ENCODE measurements at places on chromosomes 1 and 21.

DNA sequence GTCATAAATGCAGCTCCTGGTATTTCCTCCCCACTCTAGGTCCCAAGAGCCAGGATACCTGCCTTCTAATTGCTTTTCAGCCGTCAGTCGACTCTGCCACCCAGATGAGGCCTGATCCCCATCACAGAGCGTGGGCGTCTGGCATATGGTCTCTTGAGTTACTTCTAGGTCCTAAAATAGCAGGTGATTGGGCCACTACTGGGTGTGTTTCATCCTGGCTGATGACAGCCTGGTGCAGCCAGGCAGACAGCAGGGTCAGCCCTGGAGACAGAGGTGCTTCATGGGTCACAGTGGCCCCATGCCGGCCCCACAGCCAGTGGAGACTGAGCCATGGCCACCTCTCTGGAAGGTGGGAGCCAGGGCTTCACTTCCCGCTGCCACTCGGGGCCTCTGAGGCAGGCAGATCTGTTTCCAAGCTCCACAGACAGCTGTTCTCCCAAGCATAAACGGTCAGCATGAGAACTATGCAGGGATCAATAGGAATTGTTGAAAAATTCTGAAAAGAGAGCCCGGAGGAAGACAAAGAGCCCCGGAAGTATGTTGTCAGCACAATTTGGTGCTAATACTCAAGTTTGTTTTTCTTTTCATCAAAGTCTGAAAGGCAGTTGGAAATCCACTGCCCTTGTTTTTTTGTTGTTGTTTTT, 83.0 kb downstream of the MAN1C1 start:
- DNase-seq, result no peak

DNA sequence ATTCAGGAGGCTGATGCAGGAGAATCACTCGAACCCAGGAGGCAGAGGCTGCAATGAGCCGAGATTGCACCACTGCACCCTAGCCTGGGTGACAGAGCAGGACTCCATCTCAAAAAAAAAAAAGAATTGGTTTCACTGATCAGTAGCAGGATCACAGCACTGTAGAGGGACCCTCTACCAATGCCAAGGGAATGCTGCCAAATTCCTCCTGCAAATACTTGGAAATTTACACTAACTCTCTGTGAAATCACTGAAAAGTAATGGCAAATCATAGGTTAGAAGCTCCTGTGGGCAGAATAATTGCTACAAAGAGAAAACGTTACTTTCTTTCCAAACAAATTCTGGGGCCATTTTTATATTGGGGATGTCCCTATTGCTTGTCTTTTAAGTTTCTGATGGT, 6.7 kb upstream of the GPR25 start:
- DNase-seq, result no peak

- DNase-seq, result peak; percentile 69
Measured at GRCh38 chr1:211920141-211920572, 89.6 kb upstream of the LPGAT1 start.

- DNase-seq, result no peak
Measured at GRCh38 chr1:1529321-1529720, 11.1 kb downstream of the TMEM240 start.

DNA sequence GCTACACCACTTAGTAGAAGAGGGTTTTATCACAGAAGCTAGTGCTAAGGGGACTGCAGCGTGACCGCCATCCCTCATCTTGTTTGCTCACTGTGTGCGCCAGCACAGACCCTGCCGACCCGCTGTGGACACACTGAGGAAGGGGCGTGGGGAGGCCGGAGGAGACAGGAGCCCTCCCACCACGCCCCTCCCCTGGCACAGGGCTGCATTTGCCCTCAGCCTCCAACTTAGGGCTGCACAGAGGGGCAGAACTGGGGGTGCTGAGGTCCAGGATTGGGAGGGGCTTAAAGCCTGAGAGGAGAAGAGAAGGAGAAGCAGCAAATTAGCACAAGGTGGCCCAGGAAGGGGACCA, 37.2 kb downstream of the RRP1 start:
- no peak for DNase-seq

- DNase-seq, result no peak
Measured at GRCh38 chr1:160539990-160540858, 17.2 kb upstream of the SLAMF6 start.

DNA sequence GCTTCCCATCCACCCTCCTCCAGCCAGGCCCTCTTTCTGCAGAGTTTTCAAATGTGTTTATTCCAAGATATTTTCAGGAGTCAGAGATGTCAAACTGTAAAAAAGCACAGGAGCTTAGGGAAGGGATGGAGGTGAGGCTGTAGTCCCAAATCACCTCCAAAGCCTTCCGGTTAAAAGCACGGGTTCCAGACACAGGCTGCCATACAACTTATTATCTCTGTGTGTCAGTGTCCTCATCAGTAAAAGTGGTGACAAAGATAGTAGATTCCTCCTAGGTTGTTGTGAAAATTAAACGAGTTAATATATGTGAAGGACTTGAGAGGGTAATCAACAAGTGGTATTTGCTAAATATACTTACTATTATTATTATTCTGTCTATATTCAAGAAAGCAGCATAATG, 15.1 kb downstream of the S100A7A start:
- DNase-seq, result no peak

DNA sequence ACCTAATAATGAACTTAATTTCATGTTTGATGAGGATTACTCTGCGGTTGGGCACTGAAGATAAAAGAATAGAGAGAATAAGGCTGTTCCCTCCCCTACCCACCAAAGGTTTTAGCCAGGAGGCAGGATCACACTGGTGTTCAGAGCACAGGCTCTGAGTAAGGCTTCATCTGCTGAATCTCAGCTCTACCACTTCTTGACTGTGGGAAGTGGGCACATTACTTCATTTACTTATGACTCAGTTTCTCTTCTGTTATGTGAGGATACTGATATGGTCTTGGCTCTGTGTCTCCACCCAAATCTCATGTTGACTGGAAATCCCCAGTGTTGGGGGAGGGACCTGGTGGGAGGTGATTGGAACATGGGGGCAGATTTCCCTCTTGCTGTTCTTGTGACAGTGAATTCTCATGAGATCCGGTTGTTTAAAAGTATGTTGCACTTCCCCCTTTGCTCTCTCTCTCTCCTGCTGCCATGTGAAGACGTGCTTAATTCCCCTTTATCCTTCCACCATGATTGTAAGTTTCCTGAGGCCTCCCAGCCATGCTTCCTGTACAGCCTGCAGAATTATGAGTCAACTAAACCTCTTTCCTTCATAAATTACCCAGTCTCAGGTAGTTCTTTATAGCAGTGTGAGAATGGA, 79.7 kb downstream of the SMYD2 start:
- no peak for DNase-seq

Measured in hepatic stellate cell (primary cell).